Bronchial epithelial cell (primary cell): ENCODE measurements at places on chromosomes 5 and 9. TPM values are rescaled to one million over a fixed set of nuclear protein-coding genes. Genes with fewer than 3 reads are reported as not detected.

GRCh38 chr5:174807471-174807870 lies 83.1 kb downstream of the MSX2 start:
- DNase-seq = no peak

Gene OTULINL
- 0.77 and 0.79 TPM in 2 replicates for total RNA-seq

- no peak for DNase-seq
Measured at GRCh38 chr9:34502471-34502870, 20.3 kb downstream of the ENHO start.

Gene CNOT8
- 41.2 and 56.1 TPM in 2 replicates for total RNA-seq

GRCh38 chr9:87630266-87630665 lies 95.7 kb upstream of the CTSL start:
- no peak for DNase-seq
